ENCODE measurements at places on chromosomes 4 and X.

GRCh38 chr4:17958181-17958580 lies 63.4 kb downstream of the LCORL start:
- no peak for DNase-seq

- DNase-seq = no peak
Observed at GRCh38 chr4:139188648-139189416, 11.8 kb upstream of the ELF2 start.

- no peak for DNase-seq
Observed at GRCh38 chr4:123747016-123747415, 350.4 kb downstream of the SPRY1 start.

- DNase-seq = no peak
Observed at GRCh38 chr4:182306792-182307507, 63.7 kb downstream of the TENM3 start.

- DNase-seq = no peak
Observed at GRCh38 chr4:41714364-41715000, 34.0 kb downstream of the PHOX2B start.

- DNase-seq = no peak
Observed at GRCh38 chrX:37829721-37830120, 17.6 kb downstream of the DYNLT3 start.

DNA sequence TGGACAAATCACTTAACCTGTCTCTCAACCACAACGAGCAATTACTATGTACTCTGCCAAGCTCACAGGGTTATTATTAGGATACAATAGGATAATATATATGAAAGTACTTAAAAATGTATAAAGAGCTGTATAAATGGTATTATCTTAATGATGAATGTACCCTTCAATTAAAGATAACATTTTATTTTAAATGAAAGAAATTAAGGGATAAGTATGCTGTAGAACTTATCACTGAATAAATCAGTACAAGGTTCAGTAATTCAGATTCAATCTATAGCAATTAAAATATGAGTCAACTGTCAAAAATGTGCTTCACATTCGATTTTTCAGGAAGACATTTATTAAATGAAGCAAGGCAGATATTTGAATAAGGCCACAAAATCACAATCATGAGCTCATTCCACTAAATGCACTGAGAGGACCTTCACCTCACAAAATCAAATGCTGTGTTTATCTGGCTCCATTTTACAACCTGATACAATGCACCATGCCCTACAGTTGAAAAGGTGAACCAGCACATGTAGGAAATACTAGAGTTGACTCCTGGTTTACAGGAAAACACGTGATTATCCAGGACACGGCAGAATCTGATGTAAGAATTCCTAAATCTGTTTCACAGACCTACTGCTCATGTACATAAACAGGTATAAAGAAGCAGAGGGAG lies 4.4 kb downstream of the LRCH2 start:
- DNase-seq = no peak

DNA sequence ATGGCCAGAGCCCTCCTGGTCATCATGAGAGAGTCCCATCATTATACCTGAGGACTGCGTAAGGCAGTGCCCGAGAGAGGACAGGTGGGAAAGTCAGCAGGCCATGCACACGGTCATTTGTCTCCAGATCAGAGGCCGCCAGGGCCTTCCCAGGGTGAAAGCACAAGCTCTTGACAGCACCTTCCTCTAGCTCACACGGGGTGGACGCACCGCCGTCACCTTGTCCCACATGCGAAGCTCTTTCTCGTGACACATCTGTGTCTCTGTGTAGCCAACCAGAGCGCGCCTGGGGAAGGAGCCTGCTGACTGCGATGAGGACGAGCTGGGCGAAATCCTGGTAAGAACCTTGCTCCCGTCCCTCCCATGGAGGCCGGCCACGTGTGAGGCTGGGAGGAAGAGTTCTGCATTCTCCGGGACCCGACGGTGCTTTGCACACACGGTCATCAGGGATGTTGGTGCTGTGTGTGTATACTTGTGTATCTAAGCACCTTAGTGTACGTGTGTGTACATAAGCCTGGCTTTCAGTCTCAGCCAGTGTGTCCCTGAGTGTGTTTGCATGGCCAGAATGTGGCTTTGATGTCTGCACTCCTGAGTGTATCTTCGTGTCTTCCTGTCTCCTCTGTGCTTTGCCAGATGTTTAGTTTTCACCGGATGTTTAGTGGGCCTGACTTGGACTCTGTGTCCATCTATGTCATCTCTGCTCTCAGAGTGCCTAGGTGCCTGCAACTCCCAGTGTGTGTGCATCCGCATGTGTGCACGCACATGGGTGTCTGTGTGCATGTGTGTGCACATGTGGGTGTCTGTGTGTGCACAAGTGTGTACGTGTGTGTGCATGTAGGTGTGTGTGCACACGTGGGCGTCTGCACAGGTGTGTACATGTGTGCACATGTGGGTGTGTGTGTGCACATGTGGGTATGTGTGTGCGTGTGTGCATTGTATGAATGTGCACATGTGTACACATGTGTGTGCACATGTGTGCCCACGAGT lies 15.1 kb downstream of the ATP5ME start:
- DNase-seq = no peak

DNA sequence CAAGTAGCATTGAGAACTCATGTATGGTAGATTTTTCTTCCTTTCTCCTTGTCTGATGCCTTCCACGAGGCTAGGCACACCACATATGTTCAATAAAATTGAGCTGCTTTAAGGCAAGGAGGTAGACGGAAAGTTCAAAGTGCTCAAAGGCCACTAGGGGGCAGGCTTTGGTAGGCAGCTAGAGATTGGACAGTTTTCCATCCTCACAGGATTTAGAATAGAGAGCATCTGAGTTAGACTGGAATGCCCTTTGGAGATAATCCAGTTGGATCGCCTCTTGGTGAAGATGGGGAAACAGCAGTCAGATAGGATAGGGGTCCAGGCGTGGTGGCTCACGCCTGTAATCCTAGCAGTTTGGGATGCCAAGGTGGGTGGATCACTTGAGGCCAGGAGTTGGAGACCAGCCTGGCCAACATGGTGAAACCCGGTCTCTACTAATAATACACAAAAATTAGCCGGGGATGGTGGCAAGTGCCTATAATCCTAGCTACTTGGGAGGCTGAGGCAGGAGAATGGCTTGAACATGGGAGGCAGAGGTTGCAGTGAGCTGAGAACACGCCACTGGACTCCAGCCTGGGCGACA lies 30.4 kb downstream of the ELF4 start:
- DNase-seq = peak; percentile 1

GRCh38 chrX:115589419-115589818 lies 28.4 kb downstream of the PLS3 start:
- no peak for DNase-seq

- DNase-seq = no peak
Observed at GRCh38 chr4:110137829-110138228, 60.6 kb downstream of the ELOVL6 start.

DNA sequence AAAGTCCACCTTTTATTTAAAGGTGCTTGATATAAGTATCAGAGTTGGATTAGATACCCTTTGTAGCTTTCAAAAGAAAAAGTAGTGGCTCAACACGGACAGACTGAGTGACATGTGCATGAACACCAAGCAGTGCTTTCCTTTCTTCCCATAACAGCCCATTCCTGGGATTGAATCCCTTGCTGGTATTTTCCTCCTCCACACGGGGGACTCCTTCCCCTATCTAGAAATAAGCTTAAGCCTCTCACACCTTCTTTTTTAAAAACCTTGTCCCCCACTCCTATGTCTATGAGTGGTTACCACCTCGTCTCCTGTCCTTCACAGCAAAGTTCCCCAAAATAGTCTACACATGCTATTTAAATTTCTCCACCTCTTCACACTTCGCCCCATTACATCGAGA lies 5.1 kb downstream of the AP1S2 start:
- DNase-seq = no peak

- DNase-seq = no peak
Observed at GRCh38 chrX:22486296-22486695, 213.6 kb downstream of the CBLL2 start.

DNA sequence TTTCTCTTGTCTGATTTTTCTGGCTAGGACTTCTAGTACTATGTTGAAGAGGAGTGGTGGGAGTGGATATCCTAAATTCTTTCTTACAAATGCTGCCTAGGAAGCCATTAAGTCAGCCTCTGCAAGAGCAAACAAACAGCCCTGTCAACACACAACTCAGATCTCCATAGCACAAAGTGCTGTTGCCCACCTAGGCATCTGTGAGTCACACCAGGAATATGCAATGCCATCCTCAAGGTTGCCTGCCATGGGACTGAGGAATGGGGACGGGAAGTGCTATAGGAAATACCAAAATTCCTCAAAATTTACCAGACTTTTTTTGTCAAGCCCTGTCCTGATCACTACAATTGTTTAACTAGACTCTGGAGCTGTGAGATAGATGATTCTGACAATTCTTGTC lies 466.9 kb downstream of the FSTL5 start:
- no peak for DNase-seq

DNA sequence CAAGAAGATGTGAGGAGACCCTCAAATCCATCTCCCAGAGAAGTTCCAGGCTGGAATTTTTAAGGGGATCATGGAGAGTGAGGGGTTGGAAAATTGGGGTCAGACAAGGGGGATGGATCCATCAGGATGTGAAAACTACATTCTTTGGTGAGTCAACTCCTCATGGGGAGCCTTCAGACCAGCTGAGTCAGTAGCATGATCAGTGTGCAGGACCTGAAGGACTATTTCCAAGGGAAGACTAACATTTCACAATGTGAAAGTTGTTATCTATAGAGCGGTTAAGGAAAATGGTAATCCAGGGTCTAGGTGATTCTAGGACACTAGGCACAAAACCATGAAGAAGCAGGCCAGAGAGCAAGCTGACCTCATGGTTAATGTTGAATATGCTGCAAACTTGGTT lies 38.6 kb upstream of the CEP135 start:
- DNase-seq = no peak

GRCh38 chr4:83217721-83218522 lies 66.7 kb downstream of the COQ2 start:
- no peak for DNase-seq

DNA sequence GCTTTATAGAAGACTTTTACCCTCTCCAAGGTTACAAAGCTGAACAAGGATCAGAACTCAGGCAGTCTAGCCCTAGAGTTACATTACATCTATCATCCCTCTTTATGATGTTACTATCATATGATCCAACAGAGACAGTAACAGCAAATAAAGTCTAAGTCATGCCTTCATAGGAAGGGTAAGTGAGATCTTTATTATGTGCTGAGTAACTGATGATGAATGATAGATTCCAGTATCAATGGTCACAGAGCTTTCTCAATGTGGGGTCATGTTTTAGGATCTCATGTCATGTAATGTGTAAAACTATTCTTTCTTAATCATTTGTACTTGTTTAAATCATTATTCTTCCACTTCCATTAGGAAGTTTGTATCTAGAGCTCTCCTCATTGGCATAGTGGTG lies 22.8 kb downstream of the ELOVL6 start:
- DNase-seq = no peak

GRCh38 chr4:152273343-152273742 lies 262.5 kb downstream of the FBXW7 start:
- peak; percentile 6 for DNase-seq

DNA sequence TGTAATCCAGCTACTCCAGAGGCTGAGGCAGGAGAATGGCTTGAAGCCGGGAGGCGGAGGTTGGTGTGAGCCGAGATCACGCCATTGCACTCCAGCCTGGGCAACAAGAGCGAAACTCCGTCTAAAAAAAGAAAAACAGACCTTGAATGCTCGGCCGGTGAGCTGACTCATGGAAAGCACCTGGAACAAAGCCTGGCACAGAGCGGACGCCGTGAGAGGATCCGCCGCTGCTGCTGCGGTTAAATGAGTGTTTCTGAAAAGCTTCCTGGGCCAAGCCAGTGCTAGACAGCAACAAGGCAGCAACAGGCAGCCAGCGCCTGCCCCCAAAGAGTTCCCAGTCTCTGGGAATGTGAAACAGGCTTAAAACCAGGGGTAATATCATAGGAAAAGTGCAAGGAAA lies 186.4 kb downstream of the AFAP1 start:
- no peak for DNase-seq

DNA sequence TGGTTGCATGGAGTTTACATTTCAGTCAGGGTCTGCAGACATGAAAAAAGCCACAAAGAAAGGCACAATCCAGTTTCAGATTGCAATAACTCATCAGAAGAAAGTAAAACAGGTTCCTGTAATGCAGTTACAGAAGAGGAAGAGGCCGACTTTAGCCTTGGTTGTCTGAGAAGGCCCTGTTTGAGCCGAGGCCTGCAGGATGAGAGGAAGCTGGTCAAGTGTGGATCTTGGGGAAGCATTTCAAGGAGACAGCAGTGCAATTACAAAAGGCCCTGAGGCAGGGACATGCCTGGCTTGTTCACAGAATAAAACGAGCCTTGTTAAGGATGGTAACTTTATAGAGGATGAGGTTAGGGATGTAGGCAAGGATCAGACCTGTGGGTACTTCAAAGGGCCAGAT lies 62.4 kb downstream of the AFF2 start:
- DNase-seq = no peak

DNA sequence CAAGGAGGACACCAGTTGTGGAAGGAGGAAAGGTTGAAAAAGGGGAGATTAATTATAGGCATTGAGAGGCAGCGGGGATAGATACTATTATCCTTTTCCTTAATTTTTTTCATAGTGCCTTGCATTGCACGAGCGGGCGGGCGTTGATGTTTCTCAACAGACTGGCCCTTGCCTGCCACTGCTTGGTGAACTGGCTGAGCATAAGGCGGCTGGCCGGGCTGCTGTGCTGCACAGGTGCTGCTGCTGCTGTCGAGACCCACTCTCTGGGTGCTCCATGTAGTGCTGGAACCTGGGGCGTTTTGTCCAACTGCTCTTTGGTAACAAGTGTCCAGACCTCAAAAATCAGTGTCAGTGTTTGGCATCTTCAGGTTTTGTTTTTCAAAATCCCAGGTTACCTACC lies 83.3 kb upstream of the PAQR3 start:
- DNase-seq = no peak

- no peak for DNase-seq
Observed at GRCh38 chrX:110320381-110320987, 2.6 kb upstream of the AMMECR1 start.

DNA sequence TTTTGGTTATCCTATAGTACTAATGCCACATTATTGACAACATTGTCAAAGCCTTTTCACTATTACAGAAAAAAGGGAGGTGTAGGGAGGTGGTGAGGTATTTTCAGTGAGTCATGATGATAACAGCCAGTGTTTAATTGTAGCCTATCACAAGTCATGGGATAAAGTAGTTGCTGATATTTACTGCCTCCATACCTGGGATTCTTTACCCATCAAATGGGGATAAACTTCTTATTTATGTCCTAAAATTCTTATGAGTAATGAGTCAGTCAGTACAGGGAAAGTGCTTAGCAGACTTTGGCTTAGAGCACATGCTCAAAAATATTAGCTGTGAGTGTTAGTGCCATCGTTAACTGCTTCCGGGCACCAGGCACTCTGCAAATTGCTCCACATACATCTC lies 25.7 kb downstream of the ADGRG2 start:
- DNase-seq = no peak

GRCh38 chr4:146049802-146050201 lies 111.2 kb upstream of the ZNF827 start:
- DNase-seq = no peak

DNA sequence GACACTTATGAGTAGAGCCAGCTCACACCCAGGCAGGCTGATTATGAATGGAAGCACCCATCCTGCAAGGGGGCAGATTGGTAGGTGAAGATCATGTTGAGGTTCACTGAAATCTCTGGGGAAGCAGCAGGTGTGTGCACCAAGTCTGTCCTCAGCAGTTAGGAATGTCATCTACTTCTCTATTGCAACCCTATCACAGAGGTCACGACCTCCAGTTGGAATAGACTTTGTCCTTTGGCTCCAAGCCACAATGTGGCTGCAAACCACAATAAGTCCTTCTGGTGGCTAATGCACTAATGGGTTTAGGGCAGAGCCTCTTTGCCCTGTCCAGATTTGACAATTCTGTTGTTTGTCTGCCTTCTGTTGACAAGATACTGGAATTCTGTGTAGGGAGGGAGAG lies 1056.7 kb downstream of the PCDH19 start:
- DNase-seq = no peak
